ENCODE measurements at places on chromosomes 13 and 19.

GRCh38 chr13:110217811-110218210 lies 89.1 kb downstream of the COL4A1 start:
- no peak for DNase-seq

- DNase-seq, result no peak
Observed at GRCh38 chr13:98918771-98919170, 59.1 kb downstream of the DOCK9 start.

GRCh38 chr13:111861766-111862366 lies 205.1 kb upstream of the SOX1 start:
- no peak for DNase-seq

- DNase-seq, result peak; percentile 46
Observed at GRCh38 chr19:18446145-18446810, 8.3 kb upstream of the ISYNA1 start.

DNA sequence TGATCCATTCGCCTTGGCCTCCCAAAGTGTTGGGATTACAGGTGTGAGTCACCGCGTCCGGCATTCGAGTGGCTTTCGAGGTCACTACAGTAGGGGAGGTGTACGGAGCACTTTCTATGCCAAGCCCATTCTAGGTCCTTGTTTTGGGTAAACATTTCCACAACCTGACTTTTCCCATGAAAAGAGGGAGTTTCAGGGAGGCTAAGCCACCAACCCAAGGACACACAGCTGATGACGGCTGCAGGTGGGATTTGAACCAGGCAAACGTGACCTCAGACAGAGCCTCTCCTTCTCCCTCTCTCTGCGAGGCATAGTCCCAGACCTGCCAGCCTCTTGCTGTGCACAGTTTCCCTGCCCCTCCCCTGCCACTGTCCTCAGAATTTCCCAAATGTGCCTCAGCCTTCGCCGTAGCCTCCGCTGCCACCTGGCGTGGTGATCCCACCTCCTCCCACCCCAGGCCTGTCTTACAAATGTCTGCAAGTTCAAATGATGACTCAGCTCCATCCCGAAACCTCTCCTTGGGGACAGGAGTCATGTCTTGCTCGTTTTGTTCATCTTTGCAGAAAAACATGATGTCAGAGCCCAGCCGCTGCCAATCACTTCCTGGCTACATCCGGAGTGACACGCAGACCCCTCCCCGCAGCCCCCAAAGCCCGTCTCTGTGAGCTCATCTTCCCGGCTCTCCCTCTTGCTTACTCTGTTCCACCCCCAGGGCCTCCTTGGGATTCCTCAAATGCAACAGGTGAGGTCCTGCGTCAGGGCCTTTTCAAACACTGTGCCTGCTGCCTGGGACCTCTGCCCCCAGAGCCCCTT lies 6.6 kb upstream of the GADD45B start:
- peak; percentile 95 for DNase-seq

DNA sequence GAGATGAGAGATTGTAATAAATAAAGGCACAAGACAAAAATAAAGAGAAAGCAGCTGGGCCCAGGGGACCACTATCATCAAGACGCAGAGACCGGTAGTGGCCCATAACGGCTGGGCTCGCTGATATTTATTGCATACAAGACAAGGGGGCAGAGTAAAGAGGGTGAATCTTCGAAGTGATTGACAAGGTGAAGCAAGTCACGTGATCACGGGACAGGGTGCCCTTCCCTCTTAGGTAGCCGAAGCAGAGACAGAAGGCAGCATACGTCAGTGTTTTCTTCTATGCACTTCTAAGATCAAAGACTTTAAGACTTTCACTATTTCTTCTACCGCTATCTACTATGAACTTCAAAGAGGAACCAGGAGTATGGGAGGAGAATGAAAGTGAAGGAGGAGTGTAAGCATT lies 4.6 kb upstream of the PRKCG start:
- peak; percentile 58 for DNase-seq

GRCh38 chr19:54877471-54877870 lies 3.4 kb downstream of the FCAR start:
- no peak for DNase-seq

DNA sequence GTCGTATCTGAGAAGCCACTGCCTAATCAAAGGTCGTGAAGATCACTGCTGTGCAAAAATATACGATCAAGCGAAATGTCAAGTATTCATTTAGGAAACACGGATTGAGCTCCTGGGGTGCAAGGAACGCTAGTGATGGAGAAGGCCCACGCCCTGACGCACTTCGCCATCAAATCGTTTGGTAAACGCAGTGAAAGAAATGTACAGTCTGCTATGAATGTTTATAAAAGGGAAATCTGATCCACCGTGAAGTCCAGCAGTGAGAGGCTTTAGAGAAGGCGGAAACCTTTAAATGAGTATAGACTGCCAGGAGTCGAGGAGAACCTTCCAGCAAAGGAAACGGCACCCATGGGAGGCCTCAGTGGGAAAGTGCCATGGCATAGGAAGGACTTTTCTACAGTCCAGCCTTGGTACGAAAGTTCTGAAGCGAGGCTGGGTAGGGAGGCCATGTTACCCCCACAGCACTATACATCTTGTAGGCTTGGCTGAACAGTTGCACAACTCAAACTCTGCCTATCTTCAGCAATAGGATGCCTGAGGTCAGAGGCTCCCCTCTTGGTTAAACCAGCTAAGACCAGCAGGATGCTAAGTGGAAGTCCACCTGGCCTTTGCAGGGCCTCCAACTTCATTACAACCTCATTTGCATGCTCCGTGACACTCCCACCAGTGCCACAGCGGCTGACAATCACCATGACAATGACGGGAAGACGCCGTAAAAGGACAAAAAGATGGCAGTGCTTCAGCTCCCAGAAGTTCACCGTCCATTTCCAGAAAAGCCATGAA lies 20.4 kb downstream of the PCID2 start:
- DNase-seq, result no peak

- DNase-seq, result peak; percentile 84
Observed at GRCh38 chr13:26022538-26023292, 29.1 kb downstream of the SHISA2 start.

- no peak for DNase-seq
Observed at GRCh38 chr19:33629826-33630375, 8.1 kb downstream of the CHST8 start.

DNA sequence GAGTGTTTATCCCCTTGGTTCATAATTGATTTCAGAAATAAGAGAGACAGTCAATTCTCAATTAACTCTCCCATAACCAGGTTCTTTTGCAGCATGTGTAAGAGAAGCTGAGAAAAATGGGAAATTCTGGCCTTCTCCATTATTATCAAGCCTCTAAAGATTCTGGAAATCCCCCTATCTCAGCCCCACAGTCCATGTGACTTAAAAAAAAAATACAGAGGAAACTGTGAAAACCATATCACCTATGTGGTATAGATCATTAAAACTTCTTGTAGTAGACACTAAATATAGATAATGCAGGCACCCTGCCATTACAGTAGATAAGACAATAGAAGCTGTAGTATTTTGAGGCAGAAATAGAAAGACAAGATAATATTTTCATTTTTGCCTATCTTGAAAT lies 34.3 kb upstream of the SOHLH2 start:
- no peak for DNase-seq

DNA sequence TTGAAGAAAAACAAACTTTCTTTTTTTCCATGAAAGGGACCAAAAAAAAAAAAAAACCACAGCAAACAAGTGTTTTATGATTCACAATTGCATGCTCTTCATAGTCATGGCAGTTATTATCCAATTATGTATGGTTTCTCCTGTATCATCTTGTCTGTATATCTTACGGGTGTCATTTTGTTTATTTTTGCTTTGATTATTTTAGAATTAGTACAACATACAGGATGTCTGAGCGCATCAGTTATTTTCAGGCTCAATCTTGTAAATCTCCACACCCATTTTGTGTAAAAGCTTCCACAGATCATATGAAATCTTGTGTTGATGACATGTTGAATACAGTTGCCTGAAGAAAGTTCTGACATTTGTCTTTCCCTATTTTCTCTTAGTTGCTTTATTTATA lies 280.3 kb downstream of the KLF5 start:
- DNase-seq, result no peak

- no peak for DNase-seq
Observed at GRCh38 chr19:32817569-32818476, 51.7 kb downstream of the SLC7A9 start.

- DNase-seq, result no peak
Observed at GRCh38 chr19:33167438-33167837, 26.7 kb upstream of the LRP3 start.

DNA sequence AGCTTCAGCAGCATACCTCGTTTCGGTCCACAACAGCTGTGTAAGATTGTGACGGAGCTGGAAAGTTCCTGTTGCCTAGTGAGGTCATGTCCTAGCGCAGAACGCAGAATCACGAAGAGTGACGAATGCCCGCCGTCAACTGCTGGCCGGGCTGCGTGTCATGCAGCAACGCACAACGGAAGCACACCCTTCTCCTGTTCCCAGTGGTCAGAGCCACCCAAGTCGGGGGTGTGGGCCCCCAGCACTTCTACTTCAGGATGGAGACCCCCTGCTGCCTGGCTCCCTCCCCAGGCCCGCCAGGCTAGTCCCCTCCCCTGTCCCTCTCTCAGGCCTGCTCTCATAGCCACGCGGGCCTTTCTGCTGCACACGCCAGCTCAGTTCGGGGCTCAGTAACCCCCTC lies 25.9 kb downstream of the C2CD4C start:
- no peak for DNase-seq

DNA sequence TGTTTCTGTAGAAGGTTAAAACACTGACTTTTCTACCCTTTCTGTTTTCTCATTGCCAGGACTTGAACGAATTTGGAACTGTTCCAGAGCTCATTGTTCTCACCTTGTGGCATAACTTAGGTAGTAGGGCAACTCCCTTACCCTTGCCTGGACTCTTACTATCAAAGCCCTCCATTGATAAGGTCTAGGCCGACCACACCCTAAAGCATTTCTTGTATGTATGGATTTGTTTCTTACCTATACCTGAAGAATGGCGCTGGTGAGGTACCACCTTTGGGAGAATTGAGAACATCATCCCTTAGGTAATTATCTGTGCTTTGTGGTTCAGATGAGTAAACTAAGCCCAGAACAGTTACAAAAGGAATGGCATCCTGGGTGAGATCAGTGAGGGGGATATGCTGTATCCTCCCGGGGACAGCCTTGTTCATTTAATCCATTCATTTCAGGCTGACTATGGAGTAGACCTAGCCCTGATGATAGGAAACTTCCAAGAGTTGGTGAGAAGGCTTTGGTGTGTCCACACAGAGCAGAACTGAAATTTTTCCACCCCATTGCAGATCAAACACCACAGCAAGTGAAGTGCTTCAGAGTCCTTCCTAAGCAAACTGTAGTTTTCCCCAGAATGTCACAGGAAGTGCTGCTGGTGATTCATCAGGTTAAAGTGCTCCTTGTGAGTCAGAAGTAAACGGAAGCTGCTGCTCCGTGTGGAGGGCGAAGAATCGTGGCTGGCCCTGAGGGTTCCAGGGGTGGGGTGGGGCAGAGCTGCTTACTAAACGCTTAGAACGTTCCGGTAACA lies 113.0 kb downstream of the TEX26 start:
- DNase-seq, result peak; percentile 67

- DNase-seq, result no peak
Observed at GRCh38 chr19:3684817-3685410, 15.4 kb downstream of the PIP5K1C start.

GRCh38 chr13:103188713-103189326 lies 122.6 kb upstream of the SLC10A2 start:
- no peak for DNase-seq

DNA sequence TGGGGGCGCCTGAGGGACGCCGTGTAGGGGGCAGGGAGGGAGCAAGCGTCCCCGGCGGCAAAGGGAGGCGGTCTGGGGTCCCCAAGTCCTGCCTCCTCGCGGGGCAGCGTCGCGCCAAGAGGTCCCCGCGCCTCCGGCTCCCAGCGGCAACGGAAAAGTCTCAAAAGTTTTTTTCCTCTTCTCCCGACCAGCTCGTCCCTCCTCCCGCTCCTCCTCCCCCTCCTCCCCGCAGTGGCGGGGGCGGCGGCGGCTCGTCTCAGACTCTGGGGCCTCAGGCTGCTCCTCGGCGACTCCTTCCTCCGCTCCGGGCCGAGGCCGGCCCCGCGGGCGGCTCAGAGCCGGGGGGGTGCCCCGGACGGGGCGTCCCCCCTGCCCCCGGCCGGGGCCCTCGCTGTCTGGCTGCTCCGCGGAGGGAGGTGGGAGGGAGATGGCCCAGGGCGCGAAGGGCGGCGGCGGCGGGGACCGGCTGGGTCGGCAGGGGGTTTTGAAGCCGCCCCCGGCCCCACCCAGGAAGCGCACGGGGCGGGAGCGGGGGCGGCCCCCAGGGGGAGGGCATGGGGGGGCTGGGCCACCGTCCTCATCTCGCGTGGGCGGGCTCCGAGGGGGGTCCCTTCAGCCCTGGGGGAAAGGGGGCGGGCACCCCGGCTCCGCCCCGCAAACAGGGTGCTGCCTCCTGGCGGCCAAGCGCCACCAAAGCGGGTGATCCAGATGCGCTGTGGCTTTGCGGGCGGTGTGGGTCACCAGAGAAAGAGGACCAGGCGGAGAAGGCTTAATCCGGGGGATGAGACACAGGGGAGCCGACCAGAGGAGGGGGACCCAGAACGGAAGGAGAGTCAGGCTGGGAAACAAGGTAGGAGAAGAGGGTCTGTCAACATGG lies at the start of gene TGFB1:
TSS of gene TGFB1 (minus strand) at position 457 of the 877 bp plus-strand sequence. CDS start 878 bp downstream, outside the sequence.
- peak; percentile 80 for DNase-seq

GRCh38 chr13:57552437-57552836 lies 79.1 kb upstream of the PCDH17 start:
- DNase-seq, result peak; percentile 43

DNA sequence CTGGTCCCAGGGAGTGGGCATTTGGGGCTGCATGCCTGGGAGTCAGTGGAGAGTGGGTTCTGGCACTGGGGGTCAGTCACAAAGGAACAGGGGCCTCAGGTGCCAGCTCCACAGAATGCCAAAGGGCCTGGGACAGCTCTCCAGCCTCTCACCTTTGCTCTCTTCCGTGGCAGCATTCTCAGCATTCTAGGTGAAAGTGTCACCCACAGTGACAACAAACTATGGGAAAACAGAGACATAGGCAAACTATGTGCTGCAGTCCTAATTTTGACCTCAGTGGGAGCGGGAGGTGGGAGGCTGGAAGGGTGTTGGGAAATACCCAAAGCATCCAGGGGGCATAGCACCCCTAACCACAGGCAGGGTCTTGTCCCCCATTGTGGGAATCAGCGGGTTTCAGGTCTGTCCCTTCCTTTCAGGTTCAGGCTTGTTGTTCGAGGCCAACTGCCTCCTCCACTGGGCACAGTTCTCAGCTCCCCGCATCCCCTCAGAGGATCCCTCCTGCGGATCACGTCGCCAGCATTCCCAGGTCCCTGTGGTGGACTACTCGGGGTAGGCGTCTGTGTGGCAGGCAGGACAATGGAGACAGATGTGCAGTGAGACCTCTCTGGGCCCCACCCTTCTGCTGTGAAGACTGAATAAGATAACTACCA lies 52.4 kb downstream of the TSHZ3 start:
- no peak for DNase-seq

DNA sequence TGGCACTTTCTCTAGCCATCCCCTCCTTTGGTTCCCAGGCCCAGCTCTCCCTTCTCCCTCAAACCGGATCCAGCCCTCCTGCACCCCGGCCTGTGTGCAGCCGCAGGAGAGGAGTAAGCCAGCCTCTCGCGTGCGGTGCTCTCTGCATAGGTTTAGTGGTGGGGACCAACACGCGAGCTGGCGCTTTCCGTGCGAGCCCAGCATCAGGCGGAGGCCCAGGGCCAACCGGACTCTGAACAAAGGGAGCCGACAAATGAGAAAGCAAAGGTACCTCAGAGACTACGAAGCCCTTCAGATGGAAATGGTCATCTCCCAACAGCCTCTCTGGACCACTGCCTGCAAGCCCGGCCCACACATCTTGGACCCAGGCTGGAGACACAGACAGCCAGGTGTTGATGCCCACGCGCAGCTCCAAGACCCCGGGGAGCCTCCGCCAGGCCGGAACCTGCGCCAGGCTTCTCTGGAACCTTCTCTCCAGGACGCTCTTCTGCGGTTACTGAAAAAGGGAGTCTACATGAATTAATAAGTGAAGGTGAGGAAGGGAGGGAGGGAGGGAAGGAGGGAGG lies 16.5 kb upstream of the LATS2 start:
- DNase-seq, result no peak
